ENCODE measurements at places on chromosomes 2 and 18. TPM values are rescaled to one million over a fixed set of nuclear protein-coding genes. Genes with fewer than 3 reads are reported as not detected.

- no peak for DNase-seq
These were observed 729.9 kb upstream of the GYPC start for GRCh38 chr2:125925891-125926546.

DNA sequence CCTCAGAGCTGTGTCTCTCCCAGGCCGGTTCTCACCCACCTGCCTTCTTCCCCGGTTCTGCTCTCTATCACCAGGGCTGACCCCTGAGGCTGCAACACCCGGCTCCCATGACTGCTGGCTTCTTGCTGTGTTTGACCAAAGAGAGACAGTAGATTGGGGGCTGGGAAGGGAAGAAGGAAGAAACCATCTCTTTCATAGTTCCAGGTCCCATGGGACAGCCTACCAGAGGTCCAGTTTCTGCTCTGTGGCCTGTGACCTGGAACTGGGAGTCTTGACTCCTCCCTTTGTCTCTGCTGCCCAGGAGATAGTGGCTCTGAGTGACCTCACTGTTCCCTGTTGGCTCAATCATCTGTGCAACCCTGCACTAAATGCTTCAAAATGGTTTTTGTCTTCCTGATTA lies 38.1 kb downstream of the ALPK2 start:
- DNase-seq, result no peak

Gene CTAGE1
- total RNA-seq, result not detected

DNA sequence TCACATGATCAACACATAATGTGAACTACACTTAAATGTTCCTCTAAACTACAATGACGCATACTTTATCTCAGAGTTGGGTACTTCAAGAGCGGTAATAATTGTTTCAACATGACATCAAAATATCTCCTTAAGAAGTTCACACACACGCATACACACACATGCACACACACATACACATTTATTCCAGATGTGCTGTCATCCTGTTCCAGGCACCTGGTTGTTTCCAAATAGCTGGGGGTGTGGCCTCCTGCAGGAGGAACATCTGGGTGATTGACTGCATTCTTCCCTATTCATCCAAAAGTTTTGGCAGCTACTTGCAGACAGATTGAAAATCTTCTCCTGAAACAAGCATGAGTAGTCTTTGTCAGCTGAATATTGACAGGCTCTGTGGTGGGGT lies 37.9 kb upstream of the PIK3C3 start:
- DNase-seq, result no peak

Gene CYP1B1
- 53.1 TPM for total RNA-seq

Gene CNGA3
- total RNA-seq, result not detected

DNA sequence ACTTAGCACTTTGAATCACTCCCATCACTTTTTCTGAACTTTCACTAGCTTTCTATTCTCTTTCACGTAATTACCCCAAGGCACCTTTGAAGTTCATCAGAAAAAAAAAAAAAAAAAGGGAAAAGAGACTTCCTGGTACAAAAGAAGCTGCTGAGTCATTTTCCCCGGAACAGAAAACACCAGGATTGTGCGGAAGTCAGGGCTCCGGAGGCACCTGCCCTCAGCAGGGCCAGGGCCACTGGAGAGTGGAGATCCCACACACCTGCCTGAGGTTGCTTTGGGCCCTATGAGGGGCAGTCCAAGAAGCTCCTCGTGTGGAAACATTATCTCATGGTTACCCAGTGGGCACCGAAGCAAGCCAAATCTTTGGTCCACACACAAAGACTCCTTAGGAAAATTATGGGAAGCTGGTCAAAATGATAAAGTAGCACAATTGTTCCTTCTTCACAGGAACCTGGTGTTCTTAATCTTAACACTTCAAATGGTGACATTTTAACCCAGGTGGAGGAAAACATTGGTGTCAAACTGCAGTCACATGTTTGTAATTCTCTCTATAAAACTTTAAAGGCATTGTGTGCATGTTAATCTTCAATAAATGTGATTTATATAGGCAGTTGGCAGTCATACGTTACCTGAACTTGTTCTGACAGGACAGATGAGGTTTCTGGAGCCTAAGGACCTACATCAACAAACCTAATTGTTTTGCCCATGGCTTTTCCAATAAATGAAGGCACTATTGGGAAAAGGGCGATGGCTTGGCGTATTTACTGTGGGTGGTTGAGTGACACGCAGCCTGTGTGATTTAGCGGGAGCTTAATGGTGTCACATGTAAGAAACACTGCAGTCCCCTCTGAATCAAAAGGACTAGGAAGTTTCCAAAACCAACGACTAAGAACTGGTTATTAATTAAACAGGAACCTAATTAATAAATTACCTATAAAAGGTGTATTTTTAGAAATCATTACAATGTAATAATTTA lies 23.4 kb upstream of the FAM110C start:
- no peak for DNase-seq

Gene TSPYL6
- not detected for total RNA-seq

DNA sequence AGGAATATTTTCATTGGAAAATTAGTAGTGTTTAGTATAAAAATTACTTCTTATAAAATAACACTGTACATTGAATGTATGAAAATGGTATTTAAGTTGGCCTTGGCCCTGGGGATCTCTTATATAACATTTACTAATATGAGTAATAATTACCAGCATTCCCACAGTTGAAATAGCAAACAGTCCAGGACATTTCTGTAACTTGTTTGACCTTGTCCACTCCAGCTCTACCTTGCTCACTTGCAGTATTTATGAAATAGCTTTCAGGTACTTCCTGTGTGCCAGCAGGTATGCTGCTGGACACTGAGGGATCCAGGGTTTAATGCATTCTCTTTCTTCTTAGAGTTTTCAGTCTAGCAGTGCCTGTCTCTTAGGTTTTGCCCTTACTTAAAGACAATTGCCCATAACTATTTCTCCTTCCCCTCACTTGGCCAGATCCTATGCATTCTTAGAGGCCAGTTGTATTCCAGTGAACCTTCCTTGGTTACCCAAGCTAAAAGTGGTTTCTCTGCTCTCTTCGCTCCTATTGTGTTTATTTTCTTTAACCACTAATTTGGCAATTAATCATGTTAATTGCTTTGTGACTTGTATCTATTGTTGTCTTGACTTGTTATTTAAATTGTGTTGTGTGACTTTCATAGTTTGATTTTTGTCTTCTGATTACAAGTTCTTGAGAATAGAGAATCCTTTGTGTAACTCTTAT lies 25.9 kb downstream of the BABAM2 start:
- DNase-seq, result no peak

Gene RRM2
- total RNA-seq, result 1.3 TPM

Gene CHAC2
- 4.3 TPM for total RNA-seq

Gene TMEFF2
- total RNA-seq, result not detected

DNA sequence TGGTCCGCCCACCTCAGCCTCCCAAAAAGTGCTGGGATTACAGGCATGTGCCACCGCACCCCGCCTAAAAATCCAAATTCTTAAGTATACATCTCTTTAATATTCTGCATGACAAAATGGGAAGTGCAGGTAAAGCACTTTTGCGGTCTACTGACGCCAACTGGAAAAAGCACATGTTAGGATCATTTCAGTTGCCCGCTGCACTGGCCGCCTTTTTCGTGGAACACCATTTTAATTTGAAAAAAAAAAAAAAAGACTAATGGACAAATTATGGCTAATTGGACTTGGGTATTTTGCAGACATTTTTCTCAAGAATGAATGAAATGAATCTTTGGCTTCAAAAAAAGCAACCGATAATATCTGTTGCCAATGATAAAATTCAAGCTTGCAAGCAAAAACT lies 129.3 kb upstream of the GPC1 start:
- DNase-seq, result no peak

Gene TRABD2A
- total RNA-seq, result 0.60 TPM

GRCh38 chr18:8705238-8705960 lies at the start of gene MTCL1:
TSS of gene MTCL1 (plus strand) at chr18:8705556. CDS start at chr18:8705661, 105 bp downstream.
- DNase-seq, result peak; percentile 62

GRCh38 chr18:61368001-61368400 lies 34.8 kb downstream of the CDH20 start:
- DNase-seq, result no peak

Gene IL36RN
- not detected for total RNA-seq

- no peak for DNase-seq
These were observed 67.9 kb downstream of the COL6A3 start for GRCh38 chr2:237345891-237346640.

DNA sequence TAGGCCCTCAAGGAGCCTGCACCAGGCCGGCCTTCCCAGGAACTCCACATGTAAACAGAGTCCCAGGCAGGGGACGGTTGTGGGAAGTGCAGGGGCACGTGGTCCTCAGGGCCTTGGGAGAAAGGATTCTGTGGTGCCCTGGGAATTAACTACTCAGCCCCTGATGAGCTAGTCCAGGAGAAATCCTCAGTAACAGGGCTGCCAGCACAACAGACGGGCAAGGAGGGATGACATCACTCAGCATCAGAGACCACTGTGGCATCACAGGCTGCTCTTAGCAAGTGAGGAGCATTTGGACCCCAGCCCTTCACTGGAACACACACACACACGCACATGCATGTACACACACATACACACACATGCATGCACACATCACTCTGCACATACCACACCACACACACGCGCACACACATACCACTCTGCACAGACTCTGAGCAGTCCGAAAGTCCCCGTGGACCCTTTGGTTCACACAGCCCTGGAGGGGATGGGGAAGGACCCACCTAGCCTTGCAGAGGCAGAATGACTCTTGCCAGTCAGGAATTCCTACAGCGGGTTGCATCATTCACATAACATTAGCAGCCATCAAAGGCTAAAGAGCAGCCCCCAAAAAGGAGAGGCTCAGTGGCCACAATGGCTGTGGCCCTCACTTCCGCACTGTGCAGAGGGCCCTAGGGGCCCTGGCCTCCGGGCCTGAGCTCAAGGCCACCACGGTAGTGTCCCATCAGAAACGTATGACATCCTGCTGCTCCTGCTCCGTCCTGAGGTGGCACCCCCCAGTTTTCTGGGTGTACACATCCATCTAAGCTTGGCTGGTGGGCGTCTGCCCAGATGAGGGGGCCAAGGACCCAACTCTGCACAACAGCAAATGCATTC lies 1.9 kb upstream of the NMUR1 start:
- DNase-seq, result no peak

- no peak for DNase-seq
These were observed 4.8 kb upstream of the IGFBP5 start for GRCh38 chr2:216700088-216700567.

DNA sequence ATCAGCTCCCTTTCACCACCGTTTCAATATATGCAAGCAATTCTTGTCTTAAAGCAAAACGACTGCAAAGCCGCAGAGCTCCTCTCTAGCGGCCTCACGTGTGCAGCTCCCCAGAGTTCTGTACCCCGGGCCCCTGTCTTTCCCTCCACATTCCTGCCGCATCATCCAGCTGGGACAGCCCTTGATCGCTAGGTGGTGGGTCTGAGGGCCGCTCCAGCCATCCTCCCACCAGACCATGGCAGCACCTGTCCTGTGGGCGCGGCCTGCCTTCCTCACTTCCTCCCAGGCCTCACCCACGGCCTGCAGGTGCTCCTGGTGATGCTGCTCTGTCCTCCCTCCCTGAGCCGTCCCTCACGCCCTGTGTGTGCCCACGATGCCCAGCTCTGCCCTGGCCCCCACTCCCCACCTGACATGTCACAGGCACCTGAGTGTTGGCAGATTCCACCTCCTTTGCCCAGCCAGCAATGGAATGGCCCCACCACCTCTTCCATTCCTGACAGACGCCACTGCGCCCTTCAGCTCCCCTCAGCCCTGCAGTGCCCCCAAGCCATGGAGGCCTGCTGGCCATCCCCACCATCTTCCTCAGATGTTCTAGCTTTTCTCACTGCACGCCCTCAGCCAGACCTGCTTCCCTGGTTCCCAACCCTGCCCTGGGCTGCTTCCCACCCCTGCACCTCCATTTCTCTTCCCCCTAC lies 15.3 kb upstream of the ALLC start:
- no peak for DNase-seq

- no peak for DNase-seq
These were observed 687.0 kb downstream of the BCL11A start for GRCh38 chr2:59866436-59866835.
